K562 (cell line): ENCODE measurements at places on chromosomes 3 and 15. TPM values are rescaled to one million over a fixed set of nuclear protein-coding genes. Genes with fewer than 3 reads are reported as not detected.

The C2CD4A gene
- not detected in 2 replicates for total RNA-seq

The TTBK2 gene
- 8.0 and 8.5 TPM in 2 replicates for total RNA-seq

- DNase-seq = no peak
- no peaks in the 10 kb centered on the region for H3K4me1 ChIP-seq
- H3K27ac ChIP-seq = no peak overlapping the region
- no peak overlapping the region for H3K4me3 ChIP-seq
- no peaks in the 10 kb centered on the region for H3K27me3 ChIP-seq
- no peaks in the 10 kb centered on the region for H3K36me3 ChIP-seq
These were observed 38.9 kb downstream of the SLC25A26 start for GRCh38 chr3:66259566-66260255.

The WDR72 gene
- not detected in 2 replicates for total RNA-seq

GRCh38 chr3:5796541-5796940, 609.0 kb downstream of the EDEM1 start:
- H3K36me3 ChIP-seq = no peaks in the 10 kb centered on the region
- H3K4me3 ChIP-seq = no peak overlapping the region
- no peaks in the 10 kb centered on the region for H3K27me3 ChIP-seq
- no peak overlapping the region for H3K27ac ChIP-seq

GRCh38 chr15:97680606-97681220, 279.8 kb upstream of the ARRDC4 start:
- H3K27me3 ChIP-seq = no peaks in the 10 kb centered on the region
- H3K27ac ChIP-seq = no peak overlapping the region
- no peaks in the 10 kb centered on the region for H3K36me3 ChIP-seq
- no peaks in the 10 kb centered on the region for H3K4me1 ChIP-seq
- DNase-seq = no peak

DNA sequence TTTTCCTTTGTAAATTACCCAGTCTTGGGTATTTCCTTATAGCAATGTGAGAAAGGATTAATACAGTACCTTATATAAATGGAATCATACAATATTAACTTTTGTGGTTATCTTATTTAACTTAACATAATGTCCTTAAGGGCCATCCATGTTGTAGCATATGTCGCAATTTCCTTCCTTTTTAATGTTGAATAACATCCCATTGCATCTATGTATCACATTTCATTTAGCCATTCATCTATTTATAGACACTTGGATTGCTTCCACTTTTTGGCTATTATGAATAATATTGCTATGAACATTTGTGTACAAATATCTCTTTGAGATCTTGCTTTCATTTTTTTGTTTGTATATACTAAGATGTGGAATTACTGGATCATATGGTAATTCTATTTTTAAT, 342.2 kb downstream of the PDCD6IP start:
- no peak overlapping the region for H3K4me3 ChIP-seq
- H3K36me3 ChIP-seq = no peaks in the 10 kb centered on the region
- H3K27me3 ChIP-seq = no peaks in the 10 kb centered on the region
- no peak overlapping the region for H3K27ac ChIP-seq

The CASR gene
- total RNA-seq = not detected in 2 replicates

GRCh38 chr15:64355348-64355943, 527 bp downstream of the CSNK1G1 start:
- H3K27ac ChIP-seq = peak overlapping the region; percentile 77
- no peaks in the 10 kb centered on the region for H3K27me3 ChIP-seq
- peak overlapping the region; percentile 82 for H3K4me3 ChIP-seq

GRCh38 chr3:81735334-81735733, 26.1 kb downstream of the GBE1 start:
- H3K4me3 ChIP-seq = no peak overlapping the region
- DNase-seq = no peak

The GOLGA8R gene
- 0.04 and 0.11 TPM in 2 replicates for total RNA-seq

The COL6A6 gene
- total RNA-seq = not detected in 2 replicates

The PROK2 gene
- not detected in 2 replicates for total RNA-seq

DNA sequence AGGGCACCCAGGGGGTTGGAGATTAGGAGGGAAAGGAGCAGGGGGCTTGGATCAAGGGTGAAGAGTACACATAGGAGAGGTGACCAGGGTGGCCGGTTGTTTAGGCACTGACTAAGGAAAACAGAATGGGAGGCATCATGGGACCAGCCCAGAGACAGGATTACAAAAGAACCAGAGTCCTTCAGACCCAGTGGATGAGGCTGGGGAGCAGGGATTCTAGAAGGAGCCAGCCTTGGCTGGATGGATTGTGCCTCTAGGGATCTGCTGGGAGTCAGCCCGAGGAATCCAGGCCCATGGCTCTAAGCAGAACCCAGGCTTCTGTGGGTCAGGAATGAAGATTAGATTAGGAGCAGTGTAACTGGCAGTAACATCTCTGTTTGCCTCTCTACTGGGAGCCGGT, 98.6 kb downstream of the ARNT2 start:
- H3K36me3 ChIP-seq = no peaks in the 10 kb centered on the region
- no peaks in the 10 kb centered on the region for H3K4me1 ChIP-seq
- H3K27me3 ChIP-seq = no peaks in the 10 kb centered on the region; the same call in 2 of the 3 replicates
- H3K27ac ChIP-seq = no peak overlapping the region

The KBTBD8 gene
- total RNA-seq = 7.7 and 7.8 TPM in 2 replicates

- H3K4me1 ChIP-seq = no peaks in the 10 kb centered on the region
- no peak overlapping the region for H3K4me3 ChIP-seq
- H3K27ac ChIP-seq = no peak overlapping the region
These were observed 331.0 kb upstream of the RARB start for GRCh38 chr3:25097023-25097422.

GRCh38 chr3:41029356-41029755, 169.9 kb upstream of the CTNNB1 start:
- peaks cover 32% of the 10 kb centered on the region for H3K27me3 ChIP-seq
- DNase-seq = no peak
- no peak overlapping the region for H3K4me3 ChIP-seq
- H3K27ac ChIP-seq = no peak overlapping the region

The RSRC1 gene
- 50.1 and 51.7 TPM in 2 replicates for total RNA-seq

GRCh38 chr15:100275641-100276040, 66.1 kb downstream of the ADAMTS17 start:
- H3K27ac ChIP-seq = no peak overlapping the region
- H3K4me3 ChIP-seq = no peak overlapping the region
- H3K27me3 ChIP-seq = peaks cover 32% of the 10 kb centered on the region
- no peaks in the 10 kb centered on the region for H3K36me3 ChIP-seq

The NUP210 gene
- total RNA-seq = 128 and 138 TPM in 2 replicates

GRCh38 chr3:195822131-195822696, 10.5 kb upstream of the MUC4 start:
- no peaks in the 10 kb centered on the region for H3K36me3 ChIP-seq
- no peak for DNase-seq
- H3K4me1 ChIP-seq = no peaks in the 10 kb centered on the region
- H3K27me3 ChIP-seq = peaks cover 33% of the 10 kb centered on the region

- H3K27me3 ChIP-seq = no peaks in the 10 kb centered on the region
- no peaks in the 10 kb centered on the region for H3K4me1 ChIP-seq
- H3K27ac ChIP-seq = no peak overlapping the region
- no peaks in the 10 kb centered on the region for H3K36me3 ChIP-seq
These were observed 172.6 kb downstream of the P3H2 start for GRCh38 chr3:189947948-189948723.

The GOLGA8G gene
- total RNA-seq = not detected in 2 replicates

DNA sequence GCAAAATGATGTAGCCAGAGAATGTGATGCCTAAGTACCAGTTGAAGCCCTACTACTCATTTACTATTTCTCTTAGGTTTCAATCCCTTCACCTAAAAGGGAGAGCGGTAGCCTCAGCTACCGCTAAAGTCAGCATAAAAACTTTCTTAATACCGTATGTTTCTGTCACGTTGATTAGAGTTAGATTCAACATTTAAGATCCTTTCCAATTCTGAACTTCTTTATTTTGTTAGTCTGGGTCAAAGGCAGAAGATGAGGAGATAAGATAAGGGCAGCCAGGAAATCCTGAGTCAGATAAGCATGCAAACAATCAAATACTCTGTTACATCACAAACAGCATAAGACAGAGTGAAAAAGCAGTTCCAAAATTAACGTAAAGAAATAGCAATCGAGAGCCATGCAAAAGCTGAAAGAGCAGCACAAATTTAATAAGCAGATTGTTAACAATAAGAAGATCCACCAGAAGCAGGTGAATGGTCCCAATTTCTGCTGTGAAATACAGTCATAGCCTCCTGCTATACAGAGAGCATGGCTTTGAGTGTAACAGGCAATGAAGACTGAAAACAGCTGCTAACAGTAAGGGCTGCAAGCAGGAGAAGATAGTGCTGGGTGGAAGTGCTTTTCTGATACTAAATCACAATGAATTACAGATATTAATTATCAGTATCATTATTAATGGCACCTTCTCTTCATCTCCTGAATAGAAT, 3.0 kb downstream of the TMEM207 start:
- no peak overlapping the region for H3K27ac ChIP-seq
- H3K4me1 ChIP-seq = no peaks in the 10 kb centered on the region
- no peak for DNase-seq
- no peaks in the 10 kb centered on the region for H3K27me3 ChIP-seq

GRCh38 chr15:23401627-23402026, 45.4 kb downstream of the GOLGA6L2 start:
- no peaks in the 10 kb centered on the region for H3K36me3 ChIP-seq
- H3K27me3 ChIP-seq = no peaks in the 10 kb centered on the region
- no peak overlapping the region for H3K27ac ChIP-seq
- DNase-seq = no peak
- H3K4me1 ChIP-seq = no peaks in the 10 kb centered on the region

GRCh38 chr15:63752075-63752684, 81.6 kb downstream of the HERC1 start:
- no peak overlapping the region for H3K27ac ChIP-seq
- no peak overlapping the region for H3K4me3 ChIP-seq
- no peaks in the 10 kb centered on the region for H3K4me1 ChIP-seq
- DNase-seq = peak; percentile 44
